ENCODE measurements at places on chromosomes 1 and 21.

DNA sequence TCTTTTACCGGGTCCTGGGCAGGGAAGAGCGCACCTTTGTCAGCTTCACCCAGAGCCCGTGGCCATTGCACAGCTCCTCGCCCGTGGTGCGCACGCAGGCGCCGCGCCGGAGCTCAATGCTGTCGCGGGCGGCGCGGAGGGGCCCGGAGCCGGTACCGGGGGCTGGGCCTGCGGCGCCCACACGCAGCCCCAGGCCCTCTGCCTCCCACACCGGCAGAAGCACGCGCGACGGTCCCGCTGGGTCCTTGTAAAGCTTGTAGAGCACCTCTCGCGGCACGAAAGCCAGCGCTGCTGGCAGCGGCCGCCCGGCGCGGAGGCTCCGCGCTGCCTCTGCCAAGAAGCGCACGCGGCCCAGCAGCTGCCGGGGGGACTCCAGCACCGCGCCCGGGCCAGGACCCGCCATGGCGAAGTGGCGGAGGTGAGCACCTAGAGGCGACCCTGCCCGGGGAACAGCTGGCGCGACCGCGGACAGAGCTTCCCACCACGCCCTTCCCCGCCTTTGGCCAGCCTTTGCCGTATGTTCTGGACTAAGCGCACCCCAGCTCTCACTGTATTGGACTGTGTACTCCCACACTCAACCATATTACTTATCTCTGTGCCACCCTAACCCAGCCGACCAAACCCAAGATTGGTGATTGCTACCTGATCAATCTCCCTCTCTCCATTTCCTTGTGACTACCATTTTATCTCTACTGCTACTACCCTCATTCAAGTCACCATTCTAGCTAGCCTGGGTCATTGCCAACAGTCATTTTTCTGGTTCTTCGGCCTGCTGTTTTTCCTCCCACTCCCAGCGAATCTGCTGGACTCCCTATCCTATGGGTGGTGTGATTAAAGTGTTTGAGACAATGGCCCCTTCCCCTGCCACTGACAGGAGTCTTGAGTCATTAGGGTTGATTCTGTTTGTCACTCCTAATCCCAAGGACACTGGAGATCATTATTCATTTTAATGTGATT lies at the start of gene HECTD3:
Gene HECTD3 (minus strand): TSS at position 470 of the 957 bp plus-strand sequence. CDS start 67 bp downstream, at position 403.
- peak; percentile 91 for DNase-seq

- peak; percentile 32 for DNase-seq
These were observed 5.6 kb upstream of the KCNA10 start for GRCh38 chr1:110524311-110525248.

- DNase-seq, result no peak
These were observed 6.0 kb downstream of the TRNP1 start for GRCh38 chr1:26999440-26999987.

DNA sequence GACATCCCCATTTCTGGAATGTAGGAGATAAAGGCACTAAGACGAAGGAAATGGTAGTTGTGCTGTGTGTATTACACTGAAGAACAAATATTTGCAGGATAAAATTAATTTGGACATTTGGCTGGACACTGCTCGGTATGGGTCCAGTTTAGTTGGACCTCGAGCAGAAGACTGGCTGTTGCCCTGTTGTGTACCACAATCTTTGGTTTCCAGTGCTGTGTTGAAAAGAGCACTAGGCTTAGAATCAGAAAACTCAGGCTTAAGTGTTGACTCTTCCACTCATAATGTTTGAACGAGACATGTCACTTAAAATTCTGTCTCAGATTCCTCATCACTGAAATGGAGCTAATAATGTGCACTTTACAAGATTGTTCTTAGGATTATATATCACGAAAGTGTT lies 1.2 kb upstream of the ARPC5 start:
- no peak for DNase-seq

GRCh38 chr1:67138813-67139499 lies 4.2 kb upstream of the C1orf141 start:
- DNase-seq, result no peak

- DNase-seq, result peak; percentile 56
These were observed 63.4 kb downstream of the KCNAB2 start for GRCh38 chr1:6108937-6109614.

DNA sequence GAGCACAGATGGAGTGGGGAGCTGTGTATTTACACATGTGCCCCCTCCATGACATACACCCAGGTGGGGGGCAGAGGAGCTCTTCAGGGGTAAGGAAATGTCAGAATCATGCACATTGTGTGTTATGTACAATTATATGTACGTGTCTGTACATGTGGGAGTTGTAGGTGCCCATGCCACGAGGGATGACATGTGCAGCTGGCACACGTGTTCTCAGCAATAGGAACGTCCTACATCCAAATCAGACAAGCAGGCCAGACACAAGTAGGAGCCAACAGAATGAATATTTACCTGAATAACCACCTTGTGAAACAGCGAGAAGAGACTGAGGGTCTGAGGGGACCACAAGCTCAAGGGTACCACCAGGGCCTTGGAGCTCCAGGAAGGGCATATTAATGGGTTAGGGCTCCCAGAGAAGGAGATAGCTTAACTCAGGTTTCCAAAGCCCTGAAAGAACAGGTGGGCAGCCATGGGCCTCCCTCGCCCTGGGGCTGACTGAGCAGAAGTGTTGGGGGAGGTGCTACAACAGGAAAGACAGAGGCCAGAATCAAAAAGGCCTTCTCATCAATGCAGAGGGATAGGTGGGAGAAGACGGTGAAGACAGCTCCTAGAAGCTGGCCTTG lies 3.2 kb downstream of the COL16A1 start:
- no peak for DNase-seq

DNA sequence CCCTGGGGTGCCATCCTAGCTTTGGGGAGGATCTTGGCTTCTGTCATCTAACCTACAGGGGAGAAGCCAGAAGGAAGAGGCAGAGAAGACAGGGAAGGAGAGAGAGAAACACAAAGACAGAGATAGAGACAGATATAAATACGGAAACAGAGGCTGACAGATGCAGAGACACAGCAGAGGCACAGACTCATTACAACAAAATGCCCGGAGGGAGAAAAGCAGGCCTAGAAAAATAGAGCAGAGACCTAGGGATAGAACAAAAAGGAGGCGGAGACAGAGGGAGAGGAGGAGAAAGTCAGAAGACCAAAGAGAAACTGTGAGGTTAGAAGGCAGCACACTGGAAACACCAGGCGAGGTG lies 1.9 kb downstream of the PEAR1 start:
- DNase-seq, result no peak

GRCh38 chr1:112808861-112809684 lies 93.9 kb upstream of the PPM1J start:
- DNase-seq, result peak; percentile 63

DNA sequence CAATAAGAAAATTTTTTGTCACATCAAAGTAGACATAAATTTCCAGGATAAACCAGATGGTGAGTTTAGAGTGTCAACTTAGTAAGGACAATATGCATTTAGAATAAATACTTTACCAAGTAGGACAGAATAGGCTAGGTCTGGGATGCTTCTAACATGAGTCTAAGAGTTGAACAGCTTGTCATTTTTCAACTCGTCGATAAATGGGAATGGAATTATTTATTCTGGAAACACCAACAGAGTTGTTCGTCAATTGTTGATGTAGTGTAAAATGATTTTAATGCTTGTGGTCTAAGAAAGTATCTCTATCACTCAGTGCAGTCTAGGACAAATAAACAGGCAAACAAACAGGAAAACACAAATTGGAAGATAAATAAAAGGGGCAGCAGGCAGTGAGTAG lies 358.4 kb upstream of the ST6GALNAC5 start:
- DNase-seq, result no peak

GRCh38 chr1:217494767-217495166 lies 136.1 kb downstream of the GPATCH2 start:
- DNase-seq, result no peak

GRCh38 chr1:228852024-228852423 lies 116.7 kb downstream of the RHOU start:
- DNase-seq, result no peak

GRCh38 chr1:35845766-35846165 lies 37.2 kb upstream of the AGO1 start:
- peak; percentile 54 for DNase-seq

DNA sequence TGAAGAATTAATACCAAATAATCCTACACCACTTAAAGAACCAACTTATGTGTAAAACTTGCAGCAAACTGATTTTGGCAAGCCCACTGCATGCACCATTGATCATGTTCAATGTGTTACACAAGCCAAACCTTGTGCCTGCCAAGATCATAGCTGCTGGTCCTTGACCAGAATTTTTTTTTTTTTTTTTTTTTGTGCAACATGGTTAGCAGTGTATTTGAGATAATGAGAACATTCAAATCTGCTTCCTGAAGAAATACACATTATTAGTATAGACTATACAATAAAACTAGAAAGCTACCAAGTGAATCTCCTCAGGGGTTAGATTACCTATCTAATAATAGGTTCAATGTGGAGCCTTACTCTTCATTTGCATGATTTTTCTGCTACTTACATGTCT lies 421.0 kb downstream of the MRPL39 start:
- DNase-seq, result no peak

DNA sequence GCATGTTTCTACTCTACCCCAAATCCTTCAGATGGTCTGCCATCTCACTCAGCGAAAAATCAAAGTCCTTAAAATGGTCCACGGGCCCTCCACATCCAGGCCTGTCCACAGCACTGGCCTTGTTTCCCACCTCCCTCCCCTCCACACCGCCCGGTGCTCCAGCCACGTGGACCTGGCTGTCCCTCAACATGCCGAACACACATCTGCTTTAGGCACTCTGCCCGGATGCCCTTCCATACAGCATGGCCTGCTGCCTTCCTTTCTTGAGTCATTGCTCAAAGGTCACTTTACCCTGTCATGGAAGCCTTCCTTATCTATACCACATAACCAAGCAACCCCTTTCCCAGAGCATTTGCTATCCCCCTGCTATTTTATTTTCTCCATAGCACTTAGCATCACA lies 143.0 kb downstream of the DNM3 start:
- DNase-seq, result no peak

DNA sequence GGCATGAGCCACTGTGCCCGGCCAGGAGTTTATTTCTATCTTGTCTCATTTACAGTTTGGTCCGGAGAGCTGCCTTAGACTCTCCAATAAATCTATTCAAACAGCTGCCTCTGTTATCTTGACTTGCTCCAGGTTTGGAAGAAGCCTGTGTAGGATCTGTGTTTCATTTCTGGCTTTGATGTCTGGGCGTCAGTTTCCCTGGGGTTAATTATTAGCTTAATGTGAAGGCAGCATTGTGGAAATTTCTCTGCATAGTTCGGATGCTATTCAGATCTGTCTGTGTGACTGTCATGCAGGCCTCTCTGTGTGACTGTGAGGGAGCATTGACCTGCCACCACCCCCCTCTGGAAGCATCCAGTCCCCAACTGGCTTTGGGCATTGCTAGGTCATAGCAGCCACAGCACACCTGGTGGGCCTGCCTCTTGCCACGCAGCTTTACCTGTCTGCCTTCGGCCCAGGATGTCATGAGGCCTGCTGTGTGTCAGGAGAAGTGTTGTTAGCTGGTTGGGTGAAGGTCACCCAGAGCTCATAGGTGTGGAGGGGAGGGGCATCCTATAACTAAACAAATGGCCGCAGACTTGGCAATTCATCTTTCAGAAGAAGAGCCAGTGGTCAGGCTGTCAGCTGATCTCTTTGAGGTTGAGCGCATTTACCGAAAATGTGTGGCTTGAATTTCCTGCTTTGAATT lies 9.8 kb downstream of the IFNGR2 start:
- no peak for DNase-seq

DNA sequence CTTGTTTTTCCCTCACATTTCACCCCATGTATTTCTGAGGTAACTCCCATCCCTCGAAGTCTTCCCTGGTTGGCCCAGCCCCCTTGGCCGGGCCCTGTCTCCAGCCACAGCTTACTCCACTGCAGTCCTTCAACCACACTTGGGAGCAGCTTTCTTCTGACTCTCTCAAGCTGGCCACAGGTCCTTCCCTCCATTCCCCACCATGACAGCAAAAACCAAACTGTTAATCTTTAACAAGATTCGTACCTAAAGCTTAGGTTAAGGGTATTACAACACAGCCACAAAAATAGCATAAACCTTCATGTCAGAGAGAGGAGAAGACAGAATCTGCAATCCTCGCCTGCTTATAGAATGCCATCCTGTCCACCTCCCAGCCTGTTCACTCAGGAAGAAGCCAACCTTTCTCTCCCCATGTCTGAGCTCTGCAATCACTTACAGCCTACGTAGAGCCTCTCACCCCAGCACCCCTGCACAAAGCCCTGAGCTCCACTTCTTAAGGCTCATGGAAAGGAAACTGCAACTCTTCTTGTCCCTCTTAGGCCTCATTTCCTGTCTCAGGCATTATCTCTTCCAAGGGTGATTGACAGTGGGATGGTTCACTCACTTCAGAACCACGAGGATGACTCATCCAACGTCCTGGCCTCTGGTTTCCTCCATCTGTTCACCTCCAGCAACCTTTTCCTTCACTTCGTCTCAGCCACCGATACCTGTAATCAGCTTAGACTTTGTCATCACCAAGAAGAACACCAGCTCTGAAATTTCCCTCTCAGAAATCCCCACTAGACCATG lies 72.8 kb downstream of the CD2 start:
- peak; percentile 85 for DNase-seq

- no peak for DNase-seq
These were observed 42.4 kb downstream of the DHCR24 start for GRCh38 chr1:54844564-54844963.

All from hematopoietic multipotent progenitor cell treated with erythropoietin and hydrocortisone succinate and interleukin-3 and kit ligand, for 8 days (in vitro differentiated cells).